Activated naive CD4-positive, alpha-beta T cell (primary cell): ENCODE measurements at places on chromosomes 1 and 21.

DNA sequence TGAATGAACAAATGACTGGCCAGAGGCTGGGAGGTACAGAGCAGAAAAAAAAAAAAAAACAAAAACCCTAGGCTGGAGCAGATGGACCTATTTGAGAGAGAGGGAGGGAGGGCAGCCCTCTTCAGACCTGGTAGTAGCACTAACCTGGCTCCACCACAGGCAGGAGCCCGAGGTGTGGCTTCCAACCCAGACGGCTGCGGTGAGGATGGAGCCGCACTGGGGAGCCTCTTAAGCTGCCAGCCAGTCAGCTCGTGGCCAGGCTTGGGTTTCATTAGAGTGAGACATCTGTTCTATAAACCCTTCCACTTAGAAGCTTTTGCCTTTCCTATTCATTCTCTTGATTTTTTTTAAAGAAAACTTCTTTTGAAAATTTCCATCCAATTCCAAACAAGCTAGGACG, 16.8 kb downstream of the LGR6 start:
- no peak for DNase-seq

DNA sequence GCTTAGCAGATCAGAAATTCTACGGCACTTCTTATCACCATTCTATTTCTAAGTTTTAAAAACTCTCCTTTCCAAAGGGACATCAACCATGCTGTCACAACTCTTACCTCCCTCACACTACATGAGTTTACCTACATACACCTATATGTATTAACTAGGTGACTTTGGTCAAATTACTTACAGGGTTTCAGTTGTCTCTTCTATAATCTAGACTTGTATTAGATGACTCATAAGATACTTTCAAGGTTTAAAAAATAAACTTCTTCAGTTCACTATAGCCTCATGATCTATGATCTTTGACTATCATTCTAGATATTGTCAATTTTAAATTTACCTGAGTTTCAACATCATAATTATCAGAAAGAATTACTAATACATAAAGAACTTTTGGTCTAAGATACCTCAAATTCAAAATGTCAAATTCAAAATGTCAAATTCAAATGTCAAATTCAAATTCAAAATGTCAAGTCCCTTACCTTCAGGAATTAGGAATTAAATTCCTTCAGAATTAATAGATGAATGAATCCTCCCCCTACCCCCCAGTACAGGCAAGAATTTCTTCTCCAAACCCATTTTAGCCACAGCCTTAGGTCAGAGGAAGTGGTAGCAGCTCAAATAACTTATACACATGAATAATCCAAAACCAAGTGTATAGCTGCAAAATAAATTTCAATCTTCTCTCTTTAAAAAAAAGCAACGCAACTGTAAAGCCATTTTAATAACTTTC, 31.1 kb downstream of the OTUD7B start:
- no peak for DNase-seq

GRCh38 chr1:101484689-101485338, 248.0 kb downstream of the S1PR1 start:
- DNase-seq = no peak

- no peak for DNase-seq
Measured at GRCh38 chr1:7047866-7048265, 262.6 kb downstream of the CAMTA1 start.

DNA sequence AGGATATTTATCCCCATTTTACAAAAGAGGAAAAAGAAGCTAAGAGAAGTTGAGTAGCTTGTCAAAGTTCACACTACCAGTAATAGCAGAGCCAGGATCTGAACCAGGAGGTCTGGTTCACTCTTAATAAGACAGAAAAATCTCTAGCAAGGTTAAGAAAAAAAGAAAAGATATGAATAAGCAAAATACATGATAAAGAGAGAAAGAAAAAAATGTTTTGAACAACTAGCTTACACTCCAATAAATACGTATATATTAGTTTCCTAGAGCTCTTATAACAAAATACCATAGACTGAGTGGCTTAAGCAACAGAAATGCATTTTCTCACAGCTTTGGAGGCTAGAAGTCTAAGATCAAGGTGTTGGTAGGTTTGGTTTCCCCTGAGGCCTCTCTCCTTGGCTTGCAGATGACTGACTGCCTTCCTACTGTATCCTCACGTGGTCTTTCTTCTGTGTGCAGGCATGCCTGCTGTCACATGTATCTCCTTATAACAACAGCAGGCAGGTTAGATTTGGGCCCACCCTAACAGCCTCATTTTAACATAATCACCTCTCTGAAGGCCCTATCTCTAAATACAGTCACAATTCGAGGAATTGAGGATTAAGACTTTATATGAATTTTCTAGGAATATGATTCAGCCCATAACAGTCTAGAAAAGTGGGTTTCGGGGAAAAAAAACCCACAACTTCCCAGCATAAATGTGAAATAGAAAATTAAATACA, 60.4 kb downstream of the LEPR start:
- no peak for DNase-seq

GRCh38 chr1:167094690-167095089, 815 bp downstream of the STYXL2 start:
- no peak for DNase-seq

DNA sequence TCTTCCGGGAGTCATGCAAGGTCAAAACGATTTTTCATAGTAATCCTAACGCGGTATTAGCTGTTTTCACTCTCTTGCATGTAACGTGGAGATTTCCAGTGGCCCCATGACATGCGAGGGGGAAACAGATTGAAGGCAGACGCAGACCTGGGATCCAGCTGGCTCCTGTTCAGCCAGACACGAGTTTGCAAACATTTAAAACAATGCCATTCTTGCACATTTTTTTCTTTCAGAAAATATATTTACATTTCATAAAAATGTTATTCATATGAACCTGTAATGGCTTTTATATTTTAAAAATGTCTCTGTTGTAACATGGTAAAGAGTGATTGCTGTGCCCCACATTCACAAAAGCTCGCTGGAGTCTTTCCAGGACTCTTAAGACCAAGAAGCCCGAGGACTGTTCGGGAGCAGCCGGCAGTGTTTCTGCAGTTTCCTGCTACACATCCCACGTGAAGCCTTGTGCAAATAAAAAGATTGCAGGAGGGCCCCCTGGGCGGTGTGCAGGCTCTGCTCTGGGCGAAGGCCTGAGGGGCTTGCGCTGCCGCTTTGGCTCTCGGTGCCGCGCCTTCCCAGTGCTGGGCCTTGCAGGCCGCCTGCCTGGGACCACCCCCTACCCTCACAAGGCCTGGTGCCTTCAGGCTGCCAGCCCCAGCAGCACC, 184.9 kb downstream of the DYRK1A start:
- no peak for DNase-seq

- DNase-seq = no peak
Measured at GRCh38 chr1:156623946-156624813, 5.0 kb downstream of the HAPLN2 start.

- no peak for DNase-seq
Measured at GRCh38 chr1:197800379-197801110, 25.3 kb upstream of the DENND1B start.

DNA sequence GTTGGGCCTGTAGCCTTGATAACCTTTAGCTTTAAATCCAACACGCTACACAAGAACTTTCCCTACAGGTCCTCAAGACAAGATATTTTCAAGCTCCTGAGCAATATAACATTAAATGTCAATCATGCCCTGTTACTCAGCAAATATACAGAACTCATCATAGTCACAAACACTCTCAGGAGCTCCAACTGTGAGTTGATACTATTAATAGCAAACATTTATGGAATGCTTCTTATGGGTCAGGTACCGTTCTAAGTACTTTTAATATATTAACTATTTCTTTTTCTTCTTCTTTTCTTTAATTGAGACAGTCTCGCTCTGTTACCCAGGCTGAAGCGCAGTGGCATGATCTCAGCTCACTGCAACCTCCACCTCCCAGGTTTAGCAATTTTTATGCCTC, 10.1 kb downstream of the EYA3 start:
- DNase-seq = no peak

- no peak for DNase-seq
Measured at GRCh38 chr1:240652961-240653409, 41.0 kb upstream of the GREM2 start.

GRCh38 chr1:3336641-3337630, 117.5 kb upstream of the ARHGEF16 start:
- DNase-seq = no peak

GRCh38 chr1:19080721-19081120, 124.2 kb upstream of the IFFO2 start:
- DNase-seq = no peak

DNA sequence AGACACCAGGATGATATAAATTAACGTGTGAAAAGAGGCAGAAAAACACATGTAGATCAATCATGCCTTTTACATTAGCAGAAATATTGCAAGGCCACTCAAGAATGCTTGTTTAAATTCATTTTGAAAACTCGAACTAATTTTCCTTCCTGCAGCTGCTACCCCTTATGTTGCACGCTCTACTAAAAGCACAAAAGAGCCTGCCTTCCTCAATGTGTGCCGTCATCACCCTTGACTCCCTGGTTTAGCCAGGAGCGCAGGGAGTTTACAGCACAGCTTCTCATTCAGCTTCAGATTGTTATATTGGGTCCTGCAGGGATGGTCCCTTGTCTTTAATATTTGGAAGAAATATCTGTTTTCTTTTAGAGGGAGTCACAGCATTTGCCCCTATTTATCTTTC, 10.1 kb upstream of the ST6GALNAC5 start:
- no peak for DNase-seq

DNA sequence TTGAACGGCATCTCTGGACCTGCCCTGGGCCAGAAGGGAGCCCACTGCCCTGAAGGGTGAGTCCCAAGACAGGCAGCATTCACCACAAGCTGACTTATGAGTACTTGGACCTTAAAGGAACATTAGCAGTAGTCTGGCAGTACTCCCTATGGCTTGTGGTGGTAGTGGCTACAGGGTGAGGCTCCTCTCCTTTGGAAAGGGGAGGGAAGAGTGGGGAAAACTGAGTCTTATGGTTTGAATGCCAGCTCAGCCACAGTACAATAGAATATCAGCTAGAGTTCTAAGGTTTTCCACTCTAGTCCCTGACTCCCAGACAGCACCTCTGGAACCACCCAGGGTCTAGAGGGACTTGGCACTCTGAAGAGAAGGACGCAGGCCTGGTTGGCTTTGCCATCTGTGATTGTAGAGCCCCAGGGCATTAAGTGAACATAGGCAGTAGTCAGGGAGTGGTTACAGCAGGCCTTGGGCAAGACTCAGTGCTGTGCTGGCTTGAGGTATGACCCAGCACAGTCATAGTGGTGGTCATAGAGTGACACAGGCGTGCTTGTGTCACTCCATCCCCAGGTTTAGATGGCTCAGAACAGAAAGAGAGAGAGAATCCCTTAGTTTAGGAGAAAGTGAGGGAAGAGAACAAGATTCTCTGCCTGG, 31.0 kb downstream of the CD53 start:
- DNase-seq = no peak

GRCh38 chr21:14273736-14274538, 58.0 kb downstream of the RBM11 start:
- DNase-seq = no peak

- DNase-seq = no peak
Measured at GRCh38 chr1:100597061-100597741, 59.3 kb downstream of the GPR88 start.

- DNase-seq = no peak
Measured at GRCh38 chr1:32715901-32716311, 13.3 kb upstream of the SYNC start.

DNA sequence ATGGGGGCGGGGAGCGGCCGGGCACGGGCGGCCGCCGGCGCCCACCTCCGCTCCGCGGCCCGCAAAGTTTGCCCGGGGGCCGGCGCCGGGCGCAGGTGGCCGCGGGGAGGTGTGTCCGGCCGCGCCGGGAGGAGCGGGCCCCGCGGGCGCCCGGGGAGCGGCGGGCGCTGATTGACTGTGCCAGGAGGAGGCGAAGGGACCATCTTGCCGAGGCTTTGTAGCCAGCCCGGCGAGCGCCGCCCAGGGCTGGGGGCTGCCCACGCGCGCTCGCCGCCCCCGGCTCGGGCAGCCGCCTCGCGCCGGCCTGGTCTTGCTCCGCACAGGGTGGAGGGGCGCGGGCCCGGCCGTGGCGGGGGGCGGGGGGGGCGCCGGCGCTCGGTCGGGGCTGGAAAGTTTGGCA, 432 bp downstream of the EPHB2 start:
- DNase-seq = no peak

DNA sequence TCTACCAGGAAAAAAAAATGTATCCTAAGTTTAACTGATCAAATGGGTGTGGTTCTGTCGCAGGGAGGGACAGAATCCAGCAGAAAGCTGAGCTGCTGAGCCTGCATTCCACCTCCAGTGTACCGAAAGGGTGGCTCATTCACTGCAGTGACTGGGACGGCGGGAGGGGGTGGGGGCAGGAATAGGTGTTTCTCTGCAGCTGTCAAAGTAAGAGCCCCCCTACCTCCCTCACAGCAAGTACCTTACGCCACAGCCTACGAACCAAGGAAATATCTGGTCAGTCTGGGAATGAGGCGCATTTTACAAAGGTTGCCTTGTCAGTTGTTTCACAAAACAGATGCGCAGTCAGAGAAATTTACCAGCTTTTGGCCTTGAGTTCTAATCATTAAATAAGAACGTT, 1.7 kb downstream of the S100B start:
- DNase-seq = no peak

- DNase-seq = no peak
Measured at GRCh38 chr1:64882574-64883255, 83.6 kb downstream of the JAK1 start.

DNA sequence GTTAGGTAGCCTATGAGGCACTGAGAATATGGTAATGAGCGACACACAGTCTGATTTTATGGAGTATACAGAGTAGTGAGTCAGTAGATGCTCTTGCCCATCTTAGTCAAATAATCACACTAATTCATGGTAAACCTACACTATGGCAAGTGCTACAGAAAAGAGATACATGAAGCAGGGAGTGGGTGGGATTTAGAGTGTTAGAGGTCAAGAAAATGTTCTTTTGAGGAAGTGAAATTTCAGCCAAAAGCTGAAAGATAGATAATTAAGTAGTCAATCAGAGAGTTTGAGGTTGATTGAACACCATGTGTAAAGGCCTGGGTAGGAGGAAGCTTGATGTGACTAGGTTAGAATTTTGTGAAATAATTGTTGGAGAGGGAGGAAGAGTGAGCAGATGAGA, 14.7 kb downstream of the MDM4 start:
- no peak for DNase-seq

GRCh38 chr1:213281640-213282301, 230.7 kb downstream of the RPS6KC1 start:
- DNase-seq = no peak

- DNase-seq = no peak
Measured at GRCh38 chr1:83849191-83850061, 149.5 kb downstream of the TTLL7 start.

GRCh38 chr1:204456826-204457442, 37.7 kb downstream of the PIK3C2B start:
- no peak for DNase-seq

GRCh38 chr1:45647248-45648021, 23.6 kb upstream of the CCDC17 start:
- no peak for DNase-seq
